ENCODE measurements at places on chromosomes 4 and X.
A peak's percentile ranks its signal among the peaks of the same experiment; 100 is the strongest.

GRCh38 chr4:41430792-41431191 lies 107.2 kb upstream of the LIMCH1 start:
- no peak for DNase-seq

DNA sequence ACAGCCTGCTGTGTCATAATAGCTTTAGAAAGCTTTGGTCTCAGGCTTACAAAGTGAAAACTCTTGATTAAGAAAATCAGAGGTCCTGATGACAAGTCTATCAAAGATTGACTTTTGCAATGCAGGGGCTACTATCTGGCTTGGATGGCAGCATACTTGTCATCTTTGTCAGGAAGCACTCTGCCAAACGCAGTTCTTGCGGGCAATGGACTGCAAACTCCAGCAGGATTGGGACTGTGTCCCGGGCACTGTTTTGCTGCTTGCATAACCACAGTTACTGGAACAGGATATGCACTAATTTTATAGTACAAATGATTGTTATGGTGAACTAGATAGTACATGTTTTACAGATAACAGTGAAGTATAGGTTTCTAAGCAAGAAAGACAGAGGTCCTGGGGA lies 185.6 kb downstream of the IQCM start:
- DNase-seq = no peak

DNA sequence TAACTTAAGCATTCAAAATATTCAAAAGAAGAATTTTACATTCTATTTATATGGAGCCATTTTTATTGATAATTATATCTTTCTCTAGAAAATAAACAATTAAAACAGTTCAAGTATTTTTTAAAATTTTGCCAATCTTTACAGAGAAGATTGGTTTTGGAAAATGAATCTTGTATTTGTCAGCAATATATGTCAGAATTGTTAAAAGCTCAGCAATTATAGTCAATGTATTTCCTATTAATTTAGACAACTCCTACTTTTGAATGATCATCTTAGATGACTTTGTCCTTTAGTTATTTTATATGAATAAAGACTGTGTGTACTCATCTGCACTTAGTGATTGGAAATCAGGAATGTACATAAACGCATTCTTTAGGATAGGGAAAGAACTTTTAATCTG lies 223.9 kb upstream of the MAD2L1 start:
- DNase-seq = no peak

GRCh38 chr4:129232589-129233337 lies 136.8 kb downstream of the C4orf33 start:
- peak; percentile 22 for DNase-seq

- no peak for DNase-seq
Observed at GRCh38 chr4:25817059-25817681, 45.6 kb downstream of the SEL1L3 start.

GRCh38 chrX:47633689-47634590 lies 4.2 kb upstream of the CFP start:
- DNase-seq = no peak

GRCh38 chr4:94676970-94677369 lies 80.8 kb upstream of the BMPR1B start:
- no peak for DNase-seq

DNA sequence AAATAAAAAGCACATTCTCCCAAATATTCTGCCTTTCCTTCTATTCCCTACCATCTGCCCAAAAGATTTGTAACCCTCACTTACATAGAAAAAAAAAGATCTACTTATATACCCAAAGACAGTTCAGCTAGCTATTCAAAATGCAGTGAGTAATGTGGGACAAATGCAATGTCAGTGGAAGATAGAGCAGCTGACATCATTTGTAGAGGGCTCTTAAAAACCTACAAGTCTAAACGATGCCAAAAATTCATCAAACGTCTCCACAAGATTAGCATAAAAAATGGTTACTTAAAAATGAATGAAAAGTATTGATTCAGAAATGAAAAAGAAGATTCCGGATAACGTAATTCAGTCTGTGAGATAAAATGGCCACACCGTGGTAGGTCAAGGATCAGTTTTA lies 96.5 kb downstream of the ASB9 start:
- no peak for DNase-seq

GRCh38 chr4:145939441-145939750 lies 773 bp upstream of the ZNF827 start:
- no peak for DNase-seq

- DNase-seq = peak; percentile 94
Observed at GRCh38 chr4:159902648-159903047, 799.8 kb downstream of the RAPGEF2 start.

- no peak for DNase-seq
Observed at GRCh38 chr4:176363072-176363471, 43.3 kb downstream of the SPCS3 start.

DNA sequence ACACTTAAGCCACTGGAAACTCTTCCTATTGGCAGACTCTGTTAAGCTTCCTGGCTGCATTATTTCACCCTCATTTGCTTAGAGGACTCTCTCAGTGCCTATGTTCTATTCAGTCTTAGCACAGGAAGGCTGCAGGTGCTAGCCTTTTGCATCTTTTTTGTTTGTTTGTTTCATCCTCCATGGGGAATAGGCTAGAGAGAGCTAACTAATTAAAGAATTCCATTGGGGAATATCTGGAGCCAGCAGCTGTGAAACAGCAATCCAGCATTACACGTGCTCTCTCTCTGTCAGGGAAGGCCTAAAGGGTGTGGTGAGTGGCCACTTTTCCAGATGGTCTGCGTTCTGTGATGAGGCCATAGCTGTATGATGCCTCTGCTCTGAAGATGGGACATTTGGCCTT lies 633.6 kb downstream of the SPRY1 start:
- DNase-seq = no peak

- DNase-seq = no peak
Observed at GRCh38 chrX:136810493-136810892, 29.8 kb upstream of the ARHGEF6 start.

- DNase-seq = peak; percentile 50
Observed at GRCh38 chr4:173527103-173527891, 2.7 kb downstream of the HAND2 start.

- DNase-seq = no peak
Observed at GRCh38 chrX:153392642-153393321, 8.4 kb downstream of the PNMA6E start.

- DNase-seq = no peak
Observed at GRCh38 chr4:63458010-63458409, 951.2 kb downstream of the TECRL start.

- no peak for DNase-seq
Observed at GRCh38 chrX:29662759-29663503, 552.4 kb upstream of the MAGEB2 start.

GRCh38 chrX:24846550-24847150 lies 152.9 kb downstream of the POLA1 start:
- no peak for DNase-seq

DNA sequence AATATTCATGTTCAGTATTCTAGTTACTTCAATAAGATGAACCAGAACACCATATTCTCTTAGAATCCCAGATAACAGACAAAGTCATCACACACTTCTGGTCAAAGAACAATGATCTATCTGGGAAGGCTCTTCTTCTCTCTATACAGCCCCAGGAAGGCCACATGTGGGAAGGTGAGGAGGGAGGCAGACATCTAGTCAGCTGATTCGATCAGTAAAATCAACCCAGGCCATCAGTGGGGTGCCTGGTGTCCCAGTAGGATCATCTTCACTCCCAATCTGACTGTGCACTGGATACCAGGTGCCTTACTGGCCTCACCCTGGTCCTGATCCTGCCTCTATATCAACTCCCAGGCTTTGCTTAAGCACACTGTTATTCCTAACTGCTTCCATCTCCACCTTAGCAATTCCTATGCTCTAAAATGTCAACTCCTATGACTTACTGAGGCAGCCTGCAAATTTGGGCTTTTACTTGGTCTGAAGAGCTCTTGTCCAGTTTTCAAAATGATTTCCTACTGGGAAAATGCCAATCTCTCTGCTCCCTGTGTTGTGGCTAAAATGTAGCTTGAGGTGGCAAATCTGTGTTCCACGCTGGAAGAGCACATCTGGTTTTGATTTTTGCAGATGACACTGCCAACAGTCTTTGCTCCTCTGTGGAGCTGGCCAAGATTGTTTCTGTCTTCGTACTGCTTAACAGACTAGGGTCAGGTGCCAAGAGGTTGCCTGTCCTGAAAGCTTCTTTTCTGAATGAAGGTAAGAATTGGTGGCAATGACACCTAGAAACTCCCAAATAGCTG lies 128.7 kb downstream of the MGST2 start:
- DNase-seq = peak; percentile 56

GRCh38 chr4:40536032-40536431 lies 93.6 kb downstream of the RBM47 start:
- no peak for DNase-seq

- DNase-seq = no peak
Observed at GRCh38 chr4:74536557-74536956, 91.6 kb downstream of the AREG start.

- peak; percentile 81 for DNase-seq
Observed at GRCh38 chrX:131741103-131741581, 197.3 kb downstream of the OR13H1 start.

DNA sequence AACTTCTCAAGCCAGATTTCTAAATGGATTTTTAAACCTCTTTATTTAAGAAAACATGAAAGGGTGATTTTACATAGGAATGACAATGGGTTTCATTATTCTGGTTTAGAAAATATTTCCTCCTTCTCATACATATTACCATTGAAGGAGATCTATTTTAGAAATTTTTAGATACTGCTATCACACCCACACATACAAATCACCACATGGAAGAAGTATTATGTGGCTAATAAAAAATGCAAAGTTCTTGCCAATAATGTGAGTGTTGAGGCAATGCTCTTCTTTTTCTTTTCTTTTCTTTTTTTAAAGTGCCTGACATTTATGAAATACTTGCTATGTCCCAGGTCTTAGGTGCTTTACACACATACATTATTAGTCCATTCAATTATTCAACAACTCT lies 6.8 kb downstream of the STAP1 start:
- DNase-seq = no peak

GRCh38 chr4:8394061-8394519 lies 46.4 kb downstream of the ACOX3 start:
- DNase-seq = no peak

DNA sequence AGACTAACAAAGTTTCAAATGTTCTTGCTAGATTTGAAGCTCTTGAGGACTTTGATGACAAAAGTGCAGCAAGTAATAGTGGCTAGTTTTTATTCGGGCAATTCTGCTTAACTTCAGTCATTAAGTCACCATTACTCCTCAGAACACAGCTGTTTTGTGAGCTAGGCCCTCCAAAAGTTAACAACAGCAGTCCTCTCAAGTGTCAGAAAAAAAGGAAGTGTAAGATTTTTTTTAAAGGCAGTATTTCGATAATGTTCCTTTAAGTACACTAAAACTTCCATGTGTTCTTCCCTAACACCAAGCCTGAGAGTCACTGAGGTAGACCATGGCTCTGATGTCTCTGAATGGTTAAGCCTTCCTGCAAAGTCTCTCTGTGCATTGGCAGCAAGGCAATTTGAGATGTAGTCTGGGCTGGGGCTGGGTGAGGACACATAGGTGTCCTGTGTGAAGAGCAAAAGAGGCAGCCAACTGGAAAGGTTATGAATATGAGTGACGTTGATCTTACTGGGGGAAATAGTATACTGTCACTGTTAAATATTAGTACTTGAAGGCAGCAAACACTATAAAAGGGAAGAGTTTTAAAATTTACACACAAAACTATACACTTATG lies 174.0 kb upstream of the MAP3K15 start:
- no peak for DNase-seq

GRCh38 chr4:8921465-8921864 lies 49.8 kb upstream of the HMX1 start:
- no peak for DNase-seq

- DNase-seq = no peak
Observed at GRCh38 chrX:64190136-64190740, 15.3 kb downstream of the AMER1 start.

- DNase-seq = peak; percentile 45
Observed at GRCh38 chrX:119784747-119785446, 6.5 kb downstream of the RPL39 start.

DNA sequence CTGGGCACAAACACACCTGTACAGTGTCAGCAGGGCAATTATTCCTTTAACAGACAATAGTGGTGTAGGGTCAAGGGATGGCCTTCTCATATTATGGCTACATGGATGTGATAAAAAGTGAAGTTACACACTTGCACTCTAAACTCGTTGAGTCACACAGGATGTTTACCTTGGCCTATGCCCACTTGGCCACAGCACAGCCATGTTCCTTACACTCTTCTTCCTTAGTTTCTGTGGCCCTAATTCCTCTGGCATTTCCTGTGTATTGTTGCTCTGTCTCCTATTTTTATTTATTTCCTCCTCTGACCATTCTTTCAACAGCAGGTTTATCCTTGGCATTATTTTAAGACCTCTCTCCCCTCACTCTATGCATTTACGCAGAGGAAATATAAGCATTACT lies 86.8 kb upstream of the NPFFR2 start:
- DNase-seq = no peak

DNA sequence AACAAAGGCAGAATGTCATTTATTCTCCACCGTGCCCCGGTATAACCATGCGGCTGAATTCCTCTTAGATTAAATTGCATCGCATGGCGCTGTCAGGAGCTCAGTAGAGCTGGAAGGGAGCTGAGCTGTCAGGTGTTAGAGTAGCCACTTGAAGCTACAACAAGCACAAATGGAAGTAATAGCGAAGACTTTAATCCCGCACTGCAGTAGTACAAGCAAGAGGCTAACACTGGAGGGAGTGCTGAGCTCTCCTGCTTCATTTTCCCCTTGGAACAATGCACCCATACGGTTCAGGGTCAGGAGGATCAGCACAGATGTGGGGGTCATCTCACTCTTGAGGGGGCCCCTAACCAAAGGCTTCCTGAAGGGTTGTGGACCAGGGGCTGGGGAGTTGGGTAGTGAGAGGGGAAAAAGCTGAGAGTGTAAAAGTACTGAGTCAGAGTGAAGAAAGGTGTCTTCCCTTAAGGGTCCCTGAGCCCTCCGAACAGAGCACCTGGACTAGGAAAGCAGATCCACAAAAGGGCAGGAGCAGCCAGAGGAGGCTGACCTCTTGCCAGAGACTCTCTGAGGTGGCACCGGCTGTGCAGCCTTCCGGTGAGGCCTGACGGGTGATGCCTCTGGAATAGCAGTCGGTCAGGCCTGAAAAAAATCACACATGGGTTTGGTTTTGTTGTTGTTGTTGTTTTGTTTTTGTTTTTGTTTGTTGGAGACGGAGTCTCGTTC lies 36.0 kb upstream of the CBR4 start:
- no peak for DNase-seq

DNA sequence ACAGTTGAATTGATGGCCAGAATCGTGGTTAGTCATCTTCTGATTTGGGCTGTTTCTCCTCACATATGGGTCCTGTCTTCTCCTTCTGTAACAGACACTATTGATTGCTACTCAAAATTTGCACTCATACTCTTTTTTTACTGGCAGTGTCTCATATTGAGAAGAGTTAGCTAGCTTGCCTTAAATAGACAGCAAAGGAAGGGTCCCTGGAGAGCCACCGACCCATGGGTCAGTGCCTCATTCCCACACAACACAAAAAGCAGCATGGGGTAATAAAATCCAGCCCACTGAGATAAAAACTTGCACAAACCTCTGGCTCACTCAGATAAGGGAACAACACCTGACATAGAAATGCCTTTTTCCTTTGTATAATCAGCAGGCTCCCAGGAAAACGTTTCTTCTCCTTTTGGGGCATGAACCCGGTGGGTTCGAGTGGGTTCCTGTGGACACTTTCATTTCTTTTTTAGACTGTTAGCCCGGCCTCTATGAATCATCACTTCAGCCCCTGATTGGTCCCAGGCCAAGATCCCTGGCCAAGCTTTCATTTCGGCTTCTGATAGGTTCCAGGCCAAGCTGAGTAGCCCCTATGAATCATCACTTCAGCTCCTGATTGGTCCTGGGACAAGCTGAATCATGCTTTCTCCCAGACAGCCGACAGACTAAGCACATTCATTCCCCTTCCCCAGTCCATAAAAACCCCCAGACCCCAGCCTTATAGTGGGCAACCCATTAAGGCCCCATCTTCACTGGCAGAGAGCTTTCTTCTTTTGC lies 408.1 kb downstream of the DCAF12L2 start:
- DNase-seq = no peak

Measured in SK-N-DZ (cell line).